ENCODE measurements at places on chromosomes 2 and 18.

GRCh38 chr2:36561237-36561944 lies 36.6 kb downstream of the FEZ2 start:
- DNase-seq, result no peak

DNA sequence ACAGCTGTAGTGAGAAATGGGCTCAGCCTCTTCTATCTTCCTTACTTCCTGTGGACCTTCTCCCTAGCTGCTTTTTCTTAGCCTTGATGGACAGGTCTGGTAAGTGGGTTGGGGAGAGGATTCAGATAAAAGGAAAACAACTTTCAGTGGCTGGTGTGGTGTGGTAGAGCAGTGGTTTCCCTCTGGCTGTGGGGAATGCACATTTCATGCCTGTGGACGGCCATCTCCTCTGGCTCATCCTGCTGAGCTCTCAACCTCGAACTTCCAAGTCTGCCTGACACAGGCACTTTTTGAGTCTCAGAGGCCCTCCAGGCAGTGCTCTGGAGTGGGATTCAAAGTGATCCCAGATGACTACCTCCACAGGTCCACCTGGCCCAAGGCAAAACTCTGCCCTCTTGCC lies 38.6 kb upstream of the ACADL start:
- no peak for DNase-seq

GRCh38 chr2:145066856-145067548 lies 547.1 kb upstream of the ZEB2 start:
- DNase-seq, result no peak

- no peak for DNase-seq
Measured at GRCh38 chr2:144650907-144651306, 131.0 kb upstream of the ZEB2 start.

GRCh38 chr2:26809876-26810577 lies 24.2 kb downstream of the CENPA start:
- DNase-seq, result no peak

GRCh38 chr2:168107322-168107721 lies 140.1 kb downstream of the STK39 start:
- DNase-seq, result no peak

GRCh38 chr2:173159791-173160463 lies 84.3 kb downstream of the MAP3K20 start:
- DNase-seq, result no peak

DNA sequence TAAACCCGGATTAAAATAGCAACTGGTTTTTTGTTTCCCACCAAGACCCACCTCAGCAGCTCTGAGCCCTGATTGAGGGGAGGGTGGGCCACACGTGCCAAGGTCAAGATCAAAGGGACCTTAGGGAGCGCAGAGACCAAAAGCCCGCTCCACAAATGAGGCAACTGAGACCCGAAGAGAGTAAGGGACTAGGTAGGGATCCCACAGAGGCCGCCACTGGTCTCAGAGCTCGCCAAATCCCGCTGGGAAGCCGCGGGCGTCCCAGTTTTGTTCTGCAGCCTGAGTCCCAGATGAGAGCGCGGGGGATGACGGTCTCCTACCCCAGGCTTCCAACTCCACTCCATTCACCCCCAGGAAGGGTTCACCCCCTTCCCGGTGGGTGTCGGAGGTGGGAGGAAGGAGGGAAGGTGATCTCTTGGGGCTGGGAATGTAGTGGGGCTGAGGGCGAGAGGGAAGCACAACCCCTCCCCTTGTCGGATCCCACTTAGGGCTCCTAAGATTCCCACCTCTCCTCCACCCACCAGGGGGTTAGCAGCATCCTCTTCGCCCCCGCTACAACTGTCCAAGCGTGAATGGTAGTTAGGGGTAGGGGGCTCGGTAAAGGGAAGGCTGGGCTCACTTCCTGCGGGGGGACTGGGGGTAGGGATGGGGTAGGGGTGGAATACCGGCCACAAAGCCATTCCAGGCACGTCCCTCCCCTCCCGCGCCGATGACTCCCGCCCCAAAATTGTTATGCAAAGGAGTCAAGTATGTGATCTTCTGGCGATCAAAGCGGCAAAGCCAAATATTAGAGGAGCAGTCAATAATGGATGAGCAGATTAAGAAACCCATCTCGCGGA lies 7.3 kb upstream of the EN1 start:
- DNase-seq, result no peak

DNA sequence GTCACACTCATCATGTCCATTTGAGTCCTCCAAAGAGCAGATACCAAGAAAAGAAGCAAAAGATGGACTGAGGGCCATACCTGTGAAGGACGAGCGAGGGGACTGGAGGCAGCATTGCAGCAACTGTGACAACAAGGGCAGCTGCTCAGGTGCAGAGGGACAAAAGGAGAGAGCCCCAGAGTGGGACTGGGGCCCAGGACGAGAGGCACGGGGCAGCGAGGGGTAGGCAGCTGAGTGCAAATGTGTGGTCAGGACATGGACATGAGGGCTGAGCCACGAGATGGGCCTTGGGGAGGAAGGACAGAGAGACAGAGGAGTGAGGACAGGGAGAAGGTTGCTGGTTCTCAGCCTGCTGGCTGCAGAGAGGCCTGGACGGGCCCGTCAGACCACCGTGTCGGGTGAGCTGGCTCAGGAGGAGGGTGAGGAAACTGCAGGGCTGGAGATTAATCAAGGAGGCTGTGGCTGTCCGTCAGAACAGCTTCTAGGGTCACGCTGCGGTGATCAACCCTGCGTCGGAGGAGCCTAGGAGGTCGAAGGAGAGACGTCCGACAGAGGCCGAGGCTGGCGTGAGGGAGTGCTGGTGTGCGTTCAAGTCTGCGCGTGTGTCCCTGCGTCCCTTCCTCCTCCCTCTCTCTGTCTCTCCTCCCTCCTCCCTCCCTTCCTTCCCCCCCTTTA lies 206.8 kb upstream of the HDAC4 start:
- DNase-seq, result no peak

DNA sequence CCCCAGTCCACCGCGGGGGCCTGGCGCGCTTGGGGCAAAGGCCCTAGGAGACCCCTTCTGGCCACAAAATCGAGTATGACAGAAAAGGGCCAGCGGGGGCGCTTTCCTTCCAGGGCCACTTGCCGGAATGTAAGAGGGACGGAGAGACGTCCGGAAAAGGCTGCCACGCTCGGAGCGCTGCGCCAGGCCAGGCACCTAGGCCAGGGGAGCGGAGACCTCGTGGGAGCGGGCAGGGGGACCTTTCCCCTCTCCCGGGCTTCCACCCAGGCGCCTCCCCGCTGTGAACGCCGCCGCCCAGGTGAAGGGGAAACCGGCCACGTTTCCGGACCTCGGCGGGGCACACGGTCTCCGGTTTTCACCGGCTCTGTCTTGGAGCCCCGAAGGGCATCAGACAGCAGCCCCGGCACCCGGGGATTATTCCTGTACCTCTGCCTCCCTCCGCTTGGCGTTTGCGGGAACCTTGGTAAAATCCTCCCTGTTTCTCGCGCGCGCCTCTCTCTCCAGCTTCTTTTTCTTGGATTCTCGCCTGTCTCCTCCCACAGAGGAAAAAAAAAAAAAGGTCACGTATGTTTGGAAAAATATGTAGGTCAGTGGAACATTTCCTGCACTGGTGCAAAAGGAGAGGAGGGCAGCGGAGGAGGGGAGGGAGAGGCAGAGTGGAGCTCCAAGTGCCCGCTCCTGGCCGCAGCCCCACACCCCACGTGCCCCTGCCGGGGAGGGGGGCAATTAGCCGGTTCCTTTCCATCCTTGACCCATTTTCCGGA lies 1.2 kb upstream of the NPAS2 start:
- no peak for DNase-seq

DNA sequence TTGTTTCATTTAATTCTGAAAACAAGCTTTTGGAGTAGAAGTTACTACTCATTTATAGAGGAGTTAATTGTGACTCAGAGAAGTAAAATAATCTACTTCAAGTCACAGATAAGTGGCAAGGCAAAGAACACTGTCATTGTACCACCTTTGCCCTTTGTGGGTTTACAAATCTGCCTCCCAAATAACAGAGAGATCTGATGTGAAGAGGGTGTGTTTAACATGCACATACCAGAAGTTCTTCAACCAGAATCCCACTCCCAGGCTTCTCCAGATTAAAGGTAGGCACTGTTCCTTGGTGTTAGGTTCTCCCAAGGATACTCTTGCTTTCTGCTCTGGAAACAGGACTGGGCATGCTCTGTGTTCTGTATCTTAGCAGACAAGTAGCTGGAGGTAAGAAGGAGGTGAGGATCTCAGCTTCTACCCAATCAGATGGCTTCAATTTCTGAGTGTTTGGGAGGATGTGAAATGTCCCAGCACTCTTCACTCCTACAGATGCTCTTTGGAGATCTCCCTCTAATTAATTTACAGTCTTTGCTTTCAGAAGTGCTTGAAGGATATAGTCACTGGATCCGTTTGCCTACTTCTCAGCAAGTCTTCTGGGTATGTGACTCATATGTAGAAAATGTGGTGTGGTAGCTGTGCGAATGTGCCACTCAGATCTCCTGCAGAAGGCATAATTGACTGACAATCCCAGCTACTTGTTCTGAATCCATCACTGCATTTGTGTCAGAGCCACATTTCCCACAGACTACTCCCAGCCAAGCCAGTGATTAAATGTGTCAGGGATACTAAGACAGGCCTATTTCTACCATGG lies 111.1 kb downstream of the KLHL14 start:
- DNase-seq, result no peak

Data from SHP77 (cell line).